ENCODE measurements at places on chromosomes 16 and 17.

DNA sequence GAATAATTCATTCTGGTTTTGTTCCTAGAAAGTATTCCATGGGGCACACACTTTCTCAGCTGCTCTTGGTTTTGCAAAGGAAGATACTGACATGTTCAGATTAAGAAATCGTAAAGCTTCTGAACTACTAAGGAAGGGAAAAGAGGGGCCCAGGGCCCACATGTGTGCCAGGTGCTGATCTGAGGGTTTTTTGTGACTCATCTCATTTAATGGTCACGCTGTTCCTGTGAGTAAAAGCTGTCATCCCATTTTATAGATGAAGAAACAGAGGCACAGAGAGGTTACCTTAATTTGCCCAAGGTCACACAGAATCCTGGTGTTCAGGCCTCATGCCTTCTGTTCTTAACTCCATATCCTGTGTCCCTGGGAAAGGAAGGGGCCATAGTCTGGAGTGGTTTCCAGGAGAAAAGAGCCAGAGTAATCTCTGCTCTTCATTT, 113.2 kb downstream of the MSI2 start:
- DNase-seq, result no peak

DNA sequence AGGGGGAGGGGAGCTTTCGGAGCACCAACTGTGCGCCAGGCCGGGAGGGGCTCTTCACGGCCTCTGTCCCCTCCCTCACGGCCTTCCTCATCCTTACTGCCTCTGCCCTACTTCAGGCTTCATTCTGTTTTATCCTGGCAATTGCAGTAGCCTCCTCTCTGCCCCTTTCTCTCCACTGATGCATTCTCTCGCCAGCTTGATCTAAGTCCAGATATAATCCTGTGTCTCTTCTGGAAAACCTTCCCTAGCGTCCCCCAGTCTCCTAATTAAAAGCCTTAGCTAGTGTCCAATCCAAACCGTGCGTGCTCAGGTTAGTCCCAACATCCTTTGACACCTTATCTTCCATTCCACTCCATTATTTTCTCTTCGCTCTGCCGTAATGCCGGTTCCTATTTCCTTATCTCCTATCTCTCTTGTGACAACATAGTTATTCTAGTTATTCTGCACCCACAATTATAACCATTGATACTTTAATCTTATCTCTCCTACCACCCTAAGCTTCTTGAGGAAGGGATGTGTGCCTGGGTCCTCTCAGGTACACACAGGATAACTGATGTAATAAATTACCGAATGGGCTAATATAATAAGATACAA, 869 bp downstream of the ZNF48 start:
- DNase-seq, result no peak

GRCh38 chr16:31219154-31219741, 2.3 kb upstream of the PYDC1 start:
- DNase-seq, result no peak

DNA sequence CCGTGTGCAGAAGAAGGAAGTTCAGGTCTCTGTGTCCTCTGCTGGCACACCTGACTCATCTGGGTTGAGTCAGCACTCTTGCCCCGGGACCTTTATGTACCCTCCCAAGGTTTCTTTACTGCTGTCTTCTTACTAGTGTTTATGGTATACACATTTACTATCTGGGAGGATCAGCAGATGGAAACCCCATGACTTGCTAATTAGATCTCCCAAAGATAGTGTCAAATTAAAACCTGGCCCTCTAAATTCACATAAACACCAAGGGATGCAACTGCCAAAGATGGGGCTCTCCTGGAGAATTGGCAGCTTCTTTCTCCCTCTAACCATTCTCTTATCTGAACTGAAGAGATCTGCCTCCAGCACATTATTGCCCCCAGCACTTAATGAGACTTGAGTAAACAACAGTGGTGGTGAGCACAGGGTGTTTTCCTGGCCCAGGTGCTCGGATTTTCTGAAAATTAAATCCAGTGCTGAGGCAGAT, 718.1 kb upstream of the SOX9 start:
- DNase-seq, result no peak

GRCh38 chr16:1102921-1103635, 7.0 kb upstream of the C1QTNF8 start:
- peak; percentile 48 for DNase-seq

DNA sequence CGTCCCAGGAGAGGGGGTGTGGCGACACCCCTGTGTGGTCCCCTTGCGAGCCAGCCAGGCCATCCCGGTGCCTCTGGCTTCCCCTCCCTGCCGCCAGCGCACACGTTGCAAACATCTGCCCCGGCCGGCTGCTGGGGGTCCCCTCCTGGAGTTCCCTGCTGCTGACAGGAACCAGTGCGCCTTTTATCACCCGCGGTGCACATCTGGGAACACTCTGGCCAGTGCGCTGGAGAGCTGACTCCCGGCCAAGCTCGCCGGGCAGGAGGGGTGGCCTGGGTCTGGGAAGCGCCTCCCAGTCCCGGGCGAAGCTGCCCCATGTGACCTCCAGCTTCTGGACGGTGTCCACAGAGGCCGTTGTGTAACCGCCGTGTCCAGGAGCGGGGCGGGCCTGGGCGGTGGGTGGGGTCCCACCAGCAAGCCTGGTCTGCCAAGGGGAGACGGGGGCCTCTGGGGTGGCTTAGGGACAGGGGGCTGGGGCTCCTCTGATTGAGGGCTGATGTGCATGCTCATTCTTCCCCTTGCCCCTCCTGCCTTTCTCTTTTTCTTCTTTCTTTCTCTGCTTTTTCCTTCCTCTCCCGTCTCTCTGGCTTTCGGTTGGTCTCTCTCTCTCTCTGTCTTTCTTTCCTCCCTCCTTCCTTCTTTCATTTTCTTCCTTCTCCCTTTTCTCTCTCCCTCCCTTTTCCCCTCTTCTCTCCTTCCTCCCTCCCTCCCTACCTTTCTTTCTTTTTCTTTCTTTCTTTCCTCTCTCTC, 25.2 kb upstream of the CIBAR2 start:
- no peak for DNase-seq

GRCh38 chr16:84098939-84099338, 17.8 kb downstream of the MBTPS1 start:
- DNase-seq, result no peak

GRCh38 chr17:80035937-80036714, at the start of gene CCDC40:
Gene CCDC40 (plus strand): TSS chr17:80036642. CDS start chr17:80036663, 21 bp downstream.
- DNase-seq, result peak; percentile 81

- no peak for DNase-seq
Observed at GRCh38 chr16:26985100-26986065, 81.3 kb upstream of the C16orf82 start.

- peak; percentile 70 for DNase-seq
Observed at GRCh38 chr16:17416461-17417311, 54.1 kb downstream of the XYLT1 start.

DNA sequence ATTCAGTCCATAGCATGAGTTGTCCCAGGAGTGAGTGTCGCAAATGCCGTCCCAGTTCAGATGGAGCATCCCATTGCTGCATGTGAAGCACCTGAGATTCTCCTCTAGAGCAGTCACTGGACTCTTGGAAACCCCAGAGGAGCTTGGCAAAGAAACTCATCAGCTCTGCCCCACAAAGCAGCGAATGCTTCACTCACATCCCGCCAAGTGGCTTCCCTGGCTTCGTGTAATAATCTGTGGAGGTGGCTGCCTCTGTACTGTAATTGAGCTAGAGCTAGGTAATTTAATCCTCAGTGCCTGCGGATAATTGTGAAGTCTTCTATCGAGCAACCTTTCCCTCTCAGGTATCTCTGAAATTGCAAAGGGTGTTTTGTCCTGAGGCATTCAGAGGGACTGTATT, 107.1 kb downstream of the SNX29 start:
- no peak for DNase-seq

DNA sequence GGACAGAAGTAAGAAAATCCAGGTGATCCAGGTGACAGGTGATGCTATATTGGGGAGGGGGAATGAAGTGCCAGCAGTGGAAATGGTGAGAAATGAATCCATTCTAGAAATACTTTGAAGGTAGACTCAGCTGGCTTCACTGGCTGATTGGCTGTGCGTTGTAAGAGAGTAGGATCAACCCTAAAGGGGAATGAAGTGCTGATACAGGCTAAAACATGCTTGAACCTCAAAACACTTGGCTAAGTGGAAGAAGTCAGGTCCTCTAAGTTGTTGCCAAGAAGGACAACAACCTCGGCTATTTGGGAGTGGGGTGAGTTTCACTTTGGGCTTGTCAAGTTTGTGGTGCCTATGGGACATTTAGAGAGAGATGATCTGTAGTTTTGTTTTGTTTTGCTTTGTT, 24.1 kb upstream of the SCNN1B start:
- no peak for DNase-seq

- DNase-seq, result no peak
Observed at GRCh38 chr17:73343168-73343634, 31.4 kb upstream of the CDC42EP4 start.

- no peak for DNase-seq
Observed at GRCh38 chr17:76641501-76641900, 2.1 kb downstream of the ST6GALNAC1 start.

DNA sequence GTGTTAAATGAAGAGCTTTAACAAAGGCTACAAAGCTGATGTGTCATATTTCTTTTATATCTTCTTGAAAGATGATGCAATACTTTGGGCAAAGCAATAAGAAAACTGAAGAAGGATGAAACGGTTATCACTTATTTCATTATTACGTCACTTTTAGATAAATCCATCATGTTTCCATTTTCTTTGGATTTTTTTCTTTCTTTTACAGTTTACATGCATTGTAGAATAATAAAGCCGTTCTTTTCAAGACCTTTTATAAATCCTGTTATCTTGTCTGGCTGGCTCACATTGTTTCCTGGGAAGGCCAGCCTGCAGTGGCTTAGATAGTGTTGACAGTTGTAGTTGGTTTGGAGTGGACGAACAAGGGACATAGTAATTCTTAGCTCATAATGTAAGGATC, 28.9 kb downstream of the TANC2 start:
- DNase-seq, result no peak

Measured in CD4-positive, alpha-beta T cell treated with Interleukin-4 for 4 hours (primary cell).